GM12892 (cell line): ENCODE measurements at places on chromosomes 16 and 17.

- DNase-seq: no peak
These were observed 87.0 kb upstream of the HS3ST3A1 start for GRCh38 chr17:13688716-13689115.

DNA sequence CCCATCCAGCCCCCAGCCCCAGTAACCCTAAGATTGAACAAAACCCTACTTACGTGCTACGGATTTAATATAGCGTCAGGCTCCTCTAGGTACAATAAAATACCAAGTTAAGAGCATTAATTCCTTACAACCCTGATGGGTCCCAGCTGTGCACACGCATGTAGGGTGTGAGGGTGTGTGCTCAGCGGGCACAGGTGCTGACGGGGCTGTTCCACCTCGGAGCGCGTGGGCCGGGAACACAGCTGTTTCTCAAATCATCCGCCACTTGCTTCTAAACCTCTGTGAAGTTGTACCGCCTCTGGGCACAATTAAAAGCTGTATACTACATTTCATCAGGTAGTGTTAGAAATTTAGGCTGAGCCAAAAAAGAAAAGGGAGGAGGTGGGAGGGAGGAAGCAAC is 478.6 kb downstream of the MAF start:
- DNase-seq: no peak

GRCh38 chr16:11499295-11500089 is 87.2 kb downstream of the LITAF start:
- DNase-seq: no peak

DNA sequence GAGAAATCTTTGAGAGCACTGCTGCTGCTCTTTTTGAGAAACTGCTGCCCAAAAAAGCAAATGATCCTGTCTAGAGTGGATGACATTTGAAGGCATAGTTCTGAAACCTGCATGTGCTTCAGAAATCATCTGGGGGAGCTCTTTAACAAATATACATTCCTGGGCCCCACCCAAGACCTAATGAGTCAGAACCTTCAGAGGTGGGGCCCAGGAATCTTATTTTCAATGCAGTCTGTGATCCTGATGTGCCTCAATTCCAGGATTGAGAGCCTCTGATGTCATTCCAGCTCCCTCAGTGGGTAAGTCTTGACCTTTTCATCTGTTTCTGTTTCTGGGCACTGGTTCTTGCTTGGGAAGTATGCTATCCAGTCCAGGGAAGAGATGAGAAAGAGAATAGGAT is 42.3 kb downstream of the HNF1B start:
- no peak for DNase-seq

- no peak for DNase-seq
These were observed 2.3 kb downstream of the DLG4 start for GRCh38 chr17:7217113-7217987.

DNA sequence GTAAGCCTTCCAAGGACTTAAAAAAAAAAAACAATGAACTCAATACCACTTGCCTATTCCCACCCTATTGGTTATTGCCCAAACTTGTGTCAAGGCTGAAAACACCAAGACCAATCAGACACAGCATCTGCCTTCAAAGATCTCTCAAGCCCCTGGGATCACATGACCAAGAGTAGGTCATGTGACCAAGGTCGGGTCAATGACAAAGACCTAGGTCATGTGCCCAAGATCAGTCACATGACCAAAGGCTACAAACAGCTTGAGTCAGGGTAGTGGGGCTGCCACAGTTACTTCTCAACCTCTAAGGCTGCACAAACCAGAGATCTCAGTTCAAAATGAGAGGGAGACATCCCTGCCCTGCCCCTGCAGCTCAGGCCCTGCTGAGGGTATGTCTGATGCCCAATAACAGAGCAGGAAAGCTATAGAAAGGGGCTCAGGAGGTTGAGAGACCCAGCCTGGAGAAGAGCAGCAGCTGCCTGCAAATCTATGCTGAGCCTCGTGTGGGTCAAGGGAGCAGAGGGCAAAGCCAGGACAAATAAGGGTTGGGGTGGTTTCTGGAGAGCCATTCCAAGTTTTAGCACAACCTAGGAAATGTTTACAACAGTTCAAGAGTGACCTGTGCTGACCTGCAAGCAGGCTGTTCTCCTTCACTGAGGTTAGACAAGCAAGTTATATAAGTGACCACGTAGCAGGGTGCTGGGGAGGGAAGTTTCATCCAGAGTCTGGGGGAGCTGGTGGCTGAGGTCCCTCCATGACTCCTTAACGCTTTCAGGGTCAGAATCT is 48.8 kb downstream of the PIMREG start:
- no peak for DNase-seq

DNA sequence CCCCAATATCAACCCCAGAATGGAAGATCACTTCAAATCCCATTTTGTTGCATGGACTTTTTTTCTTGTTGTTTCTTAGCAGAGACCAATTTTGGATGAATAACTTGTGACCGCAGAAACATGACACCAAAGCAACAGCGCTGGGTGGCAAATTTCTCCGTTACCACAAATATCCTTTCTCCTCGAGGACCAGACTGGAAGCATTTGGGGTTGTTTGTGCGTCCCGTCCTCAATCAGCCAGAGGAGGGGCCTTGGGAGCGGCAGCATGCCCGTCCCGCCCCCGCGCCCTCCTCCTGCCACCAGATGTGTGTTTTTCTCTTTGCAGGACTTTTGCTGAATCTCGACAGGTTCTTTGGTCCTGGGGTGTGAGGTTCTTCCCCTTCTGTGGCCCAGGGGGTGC is 282.5 kb upstream of the FOXF1 start:
- DNase-seq: no peak

- DNase-seq: no peak
These were observed 17.3 kb downstream of the RSPRY1 start for GRCh38 chr16:57203451-57203850.

DNA sequence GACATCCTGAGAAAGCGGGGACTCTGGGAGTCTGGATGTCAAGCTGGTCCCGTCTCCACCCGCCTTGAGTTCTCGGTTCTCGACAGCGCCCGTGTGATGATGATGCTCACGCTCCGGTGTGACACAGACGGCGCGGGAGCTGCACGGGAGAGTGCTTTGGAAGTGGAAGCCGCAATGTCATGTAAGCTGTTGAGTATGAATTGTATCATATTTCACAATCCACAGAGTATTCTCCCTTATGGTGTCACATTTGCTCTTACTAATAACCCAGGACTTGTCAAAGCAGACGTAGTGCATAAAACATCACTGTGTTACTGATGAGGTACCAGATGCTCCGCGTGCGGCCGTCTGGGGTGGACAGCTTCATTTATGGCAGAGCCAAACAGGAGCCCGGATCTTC is 217.5 kb upstream of the CHMP6 start:
- DNase-seq: no peak

- DNase-seq: no peak
These were observed 43.7 kb upstream of the NFAT5 start for GRCh38 chr16:69522041-69522578.

GRCh38 chr17:16439303-16439791 is 24.0 kb downstream of the TRPV2 start:
- DNase-seq: no peak

DNA sequence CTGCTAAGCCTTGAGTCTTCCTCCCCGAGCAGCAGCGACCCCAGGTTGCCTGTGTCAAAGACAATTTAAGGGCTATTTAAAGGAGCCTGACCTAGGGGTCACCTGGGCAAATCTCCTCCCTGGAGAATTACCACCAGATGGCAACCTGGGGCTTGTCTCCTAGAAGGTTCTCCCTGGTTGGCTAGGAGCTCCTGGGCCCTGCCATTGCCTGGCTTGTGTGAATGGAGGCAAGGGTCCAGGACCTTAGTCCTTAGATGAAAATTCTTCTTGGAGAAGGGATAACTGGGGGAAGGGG is 51.3 kb upstream of the TAC4 start:
- no peak for DNase-seq

- DNase-seq: no peak
These were observed 52.8 kb upstream of the TOB1 start for GRCh38 chr17:50918933-50919296.
